ENCODE measurements at places on chromosomes 5 and 9.

GRCh38 chr5:176296-176823, 14.9 kb upstream of the LRRC14B start:
- no peak for DNase-seq

GRCh38 chr5:69414885-69415583, at the start of gene MARVELD2:
Gene MARVELD2 (plus strand): TSS chr5:69415116. CDS start chr5:69419386, 4,270 bp downstream.
- DNase-seq, result peak; percentile 36

- no peak for DNase-seq
These were observed 387.6 kb downstream of the ELAVL2 start for GRCh38 chr9:23438299-23438907.

DNA sequence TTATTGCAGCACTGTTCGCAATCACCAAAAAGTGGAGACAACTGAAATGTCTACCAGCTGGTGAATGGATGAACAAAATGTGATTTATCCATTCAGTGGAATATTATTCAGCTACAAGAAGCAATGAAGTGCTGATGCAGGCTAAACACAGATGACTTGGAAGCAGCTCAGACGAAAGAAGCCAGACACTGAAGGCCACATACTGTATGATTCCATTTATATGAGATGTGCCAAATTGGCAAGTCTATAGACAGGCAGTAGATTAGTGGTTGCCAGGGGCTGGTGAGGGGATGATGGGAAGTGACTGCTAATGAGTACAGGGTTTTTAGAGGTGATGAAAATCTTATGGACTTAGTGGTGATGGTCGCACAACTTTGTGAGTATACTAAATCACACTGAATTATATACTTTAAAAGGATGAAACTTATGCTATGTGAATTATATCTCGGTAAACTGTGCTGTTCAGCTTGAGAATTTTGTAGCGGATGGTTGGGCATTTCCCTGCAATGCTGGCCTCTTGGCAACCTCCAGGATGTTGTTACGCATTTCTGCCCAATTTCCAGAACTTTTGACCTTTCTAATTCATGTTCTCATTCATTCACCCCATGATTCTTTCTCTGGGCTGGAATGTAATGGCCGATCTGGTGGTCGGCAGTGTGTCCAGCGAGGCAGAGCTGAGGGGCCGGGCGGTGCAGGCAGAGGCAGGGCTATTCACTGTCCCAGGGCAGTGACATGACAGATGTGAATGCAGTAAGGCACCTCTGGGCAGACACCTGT, 22.0 kb upstream of the WNK2 start:
- no peak for DNase-seq

DNA sequence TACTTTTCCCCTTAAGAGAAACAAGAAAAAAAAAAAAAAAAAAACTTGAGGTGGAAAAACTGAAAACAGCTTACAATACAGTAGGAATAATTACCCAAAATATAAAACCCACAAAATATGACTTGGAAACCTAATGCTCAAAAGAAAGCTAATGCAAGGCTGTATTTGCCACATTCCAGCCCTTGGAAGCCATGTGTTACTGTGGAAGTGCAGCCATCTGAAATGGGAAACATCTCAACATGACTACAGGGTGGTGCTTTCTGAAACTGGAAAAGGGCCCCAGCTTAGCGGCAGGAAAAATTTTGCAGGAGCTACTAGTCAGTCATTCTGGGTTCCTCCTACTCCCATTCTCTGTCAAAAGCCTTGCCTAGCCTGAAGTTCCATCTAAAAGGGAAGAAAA, 20.4 kb downstream of the CDK5RAP2 start:
- no peak for DNase-seq

- peak; percentile 97 for DNase-seq
These were observed 9.5 kb upstream of the NFIL3 start for GRCh38 chr9:91433180-91433579.

GRCh38 chr5:35188031-35188457, 42.2 kb downstream of the PRLR start:
- no peak for DNase-seq

DNA sequence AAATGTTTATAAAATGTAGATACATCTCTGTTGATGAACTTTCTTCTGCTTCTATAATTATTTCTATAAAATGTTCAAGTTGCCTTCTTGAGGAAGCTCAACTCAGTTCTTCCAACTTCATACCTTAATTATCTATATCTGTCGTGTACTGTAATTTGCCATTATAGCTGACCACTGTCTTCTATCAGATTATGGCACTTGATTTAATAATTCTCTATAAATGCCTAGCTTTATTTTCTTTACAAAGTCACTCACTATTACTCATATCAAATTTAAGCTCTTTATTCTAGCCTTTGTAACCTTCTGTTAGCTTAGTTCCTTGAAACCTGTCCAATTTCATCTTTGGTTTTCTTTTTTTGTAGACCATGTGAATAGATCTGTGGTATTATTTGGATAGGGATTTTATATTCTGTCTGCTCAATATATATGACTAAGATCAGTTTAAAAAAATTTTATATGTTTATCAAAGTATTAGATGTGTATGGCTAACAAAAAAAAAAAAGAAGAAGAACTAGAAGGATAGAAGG, 39.5 kb downstream of the SMC5 start:
- DNase-seq, result no peak

DNA sequence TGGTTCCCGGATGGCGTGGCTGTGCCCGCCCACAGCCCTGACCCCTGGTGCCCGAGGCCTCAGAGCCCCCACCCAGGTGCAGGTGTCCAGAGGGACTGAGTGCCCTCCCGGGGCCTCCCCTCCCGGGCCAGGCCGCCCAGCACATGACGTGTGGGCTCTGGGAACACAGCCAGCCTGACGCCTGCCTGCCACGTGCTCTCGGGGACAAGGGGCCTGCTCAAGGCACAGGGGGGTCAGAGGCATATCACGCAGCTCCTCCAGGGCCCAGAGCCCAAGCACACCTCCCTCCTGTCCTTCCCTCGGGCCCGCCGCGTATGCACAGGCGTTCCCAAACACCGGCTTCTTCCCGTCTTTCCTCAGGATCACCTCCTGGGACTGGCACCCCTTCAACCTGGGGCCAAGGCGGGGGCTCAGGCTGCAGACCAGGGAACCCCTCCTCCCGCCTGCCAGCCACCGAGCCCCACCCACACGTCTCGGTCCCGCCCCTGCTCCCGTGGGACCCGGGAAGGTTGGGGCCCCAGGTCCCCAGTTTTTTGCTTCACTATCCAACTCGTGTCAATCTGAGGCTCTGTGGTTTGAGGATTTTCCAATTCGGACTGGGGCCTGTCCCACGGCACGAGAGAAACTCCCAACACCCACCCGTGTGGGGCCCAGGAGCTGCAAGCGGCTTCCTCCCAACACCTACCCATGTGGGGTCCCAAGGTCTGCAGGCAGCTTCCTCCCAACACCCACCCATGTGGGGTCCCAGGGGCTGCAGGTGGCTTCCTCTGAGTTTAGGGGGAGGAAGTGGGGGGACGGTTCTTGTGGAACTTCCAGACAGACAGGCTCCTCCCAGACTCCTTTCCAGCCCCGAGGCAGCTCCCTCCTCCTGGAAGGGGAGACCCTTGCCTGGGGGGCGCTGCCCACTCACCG, 1.5 kb downstream of the LCN10 start:
- no peak for DNase-seq

- no peak for DNase-seq
These were observed 91.9 kb upstream of the CHD1 start for GRCh38 chr5:99020698-99021048.

Measured in iris pigment epithelial cell (primary cell).